ENCODE measurements at places on chromosomes 12 and 14.

- no peak for DNase-seq
These were observed 12.9 kb upstream of the KRAS start for GRCh38 chr12:25263594-25263993.

DNA sequence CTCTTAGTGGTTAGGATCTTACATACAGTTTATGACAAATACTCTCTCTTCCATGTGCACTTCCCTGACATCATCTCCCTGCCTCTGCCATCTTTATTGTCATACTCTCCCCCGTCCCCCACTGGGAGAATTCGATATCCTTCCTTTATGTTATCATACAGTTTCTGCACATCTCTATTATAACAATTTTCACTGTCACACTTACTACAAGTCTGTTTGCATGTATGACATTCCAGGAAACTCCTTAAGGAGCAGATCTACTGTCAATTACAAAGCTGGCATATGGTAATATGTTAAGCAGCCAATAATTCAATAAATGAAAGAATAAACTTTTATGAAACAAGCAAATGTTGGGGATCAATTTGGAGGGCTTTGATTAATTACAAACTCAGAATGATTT, 91.1 kb downstream of the KCNH5 start:
- DNase-seq = no peak

DNA sequence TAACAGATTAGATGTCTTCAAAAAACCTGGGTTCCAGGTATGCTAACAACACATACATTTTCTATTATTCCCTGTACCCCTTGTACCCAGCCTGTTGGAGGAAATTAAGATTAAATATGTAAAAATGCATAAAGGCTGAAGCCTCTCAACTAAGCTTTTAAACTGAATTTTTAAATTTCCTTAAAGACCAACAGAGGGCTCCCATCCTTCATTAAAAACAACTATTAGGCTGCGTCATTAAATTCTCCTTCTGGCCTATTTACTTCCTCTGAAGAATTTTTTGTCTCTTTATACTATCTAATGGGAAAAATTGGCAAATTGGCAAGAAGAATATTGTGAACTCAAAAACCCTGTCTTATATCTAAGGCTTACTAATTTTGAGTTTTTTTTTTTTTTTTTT, 21.8 kb downstream of the SENP1 start:
- peak; percentile 29 for DNase-seq

DNA sequence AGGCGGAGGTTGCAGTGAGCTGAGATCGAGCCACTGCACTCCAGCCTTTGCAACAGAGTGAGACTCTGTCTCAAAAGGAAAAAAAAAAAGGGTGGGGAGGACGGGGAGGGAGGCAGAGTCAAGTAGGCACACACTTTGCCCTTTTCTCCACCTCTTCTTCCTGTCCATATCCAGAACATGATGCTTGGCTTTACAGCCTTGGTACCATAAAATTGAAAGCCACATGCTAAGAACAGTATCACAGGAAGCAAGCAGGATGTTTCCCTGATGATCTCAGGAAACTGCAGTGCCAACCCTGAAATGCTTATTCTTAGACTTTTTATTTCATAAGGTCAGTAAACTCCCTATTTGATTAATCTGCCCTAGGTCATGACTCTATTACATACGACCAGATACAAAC, 32.5 kb upstream of the YAF2 start:
- no peak for DNase-seq

DNA sequence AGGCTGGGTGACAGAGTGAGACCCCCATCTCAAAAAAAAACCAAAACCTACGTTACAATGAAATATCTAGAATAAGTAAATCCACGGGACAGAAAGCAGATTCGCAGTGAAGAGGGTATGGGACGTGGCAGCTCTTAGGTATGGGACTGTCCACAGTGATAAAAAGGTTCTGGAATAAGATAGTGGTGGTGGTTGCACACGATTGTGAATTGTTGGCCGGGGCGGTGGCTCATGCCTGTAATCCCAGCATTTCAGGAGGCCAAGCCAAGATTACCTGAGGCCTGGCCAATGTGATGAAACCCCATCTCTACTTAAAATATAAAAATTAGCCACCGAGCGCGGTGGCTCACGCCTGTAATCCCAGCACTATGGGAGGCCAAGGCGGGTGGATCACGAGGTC, 76.3 kb downstream of the KDM2B start:
- no peak for DNase-seq

GRCh38 chr12:129109174-129110001, 256.1 kb downstream of the GLT1D1 start:
- no peak for DNase-seq

GRCh38 chr14:35878272-35879150, 52.4 kb downstream of the BRMS1L start:
- no peak for DNase-seq

- peak; percentile 9 for DNase-seq
These were observed 1031.3 kb downstream of the FSCB start for GRCh38 chr14:43475757-43476156.

DNA sequence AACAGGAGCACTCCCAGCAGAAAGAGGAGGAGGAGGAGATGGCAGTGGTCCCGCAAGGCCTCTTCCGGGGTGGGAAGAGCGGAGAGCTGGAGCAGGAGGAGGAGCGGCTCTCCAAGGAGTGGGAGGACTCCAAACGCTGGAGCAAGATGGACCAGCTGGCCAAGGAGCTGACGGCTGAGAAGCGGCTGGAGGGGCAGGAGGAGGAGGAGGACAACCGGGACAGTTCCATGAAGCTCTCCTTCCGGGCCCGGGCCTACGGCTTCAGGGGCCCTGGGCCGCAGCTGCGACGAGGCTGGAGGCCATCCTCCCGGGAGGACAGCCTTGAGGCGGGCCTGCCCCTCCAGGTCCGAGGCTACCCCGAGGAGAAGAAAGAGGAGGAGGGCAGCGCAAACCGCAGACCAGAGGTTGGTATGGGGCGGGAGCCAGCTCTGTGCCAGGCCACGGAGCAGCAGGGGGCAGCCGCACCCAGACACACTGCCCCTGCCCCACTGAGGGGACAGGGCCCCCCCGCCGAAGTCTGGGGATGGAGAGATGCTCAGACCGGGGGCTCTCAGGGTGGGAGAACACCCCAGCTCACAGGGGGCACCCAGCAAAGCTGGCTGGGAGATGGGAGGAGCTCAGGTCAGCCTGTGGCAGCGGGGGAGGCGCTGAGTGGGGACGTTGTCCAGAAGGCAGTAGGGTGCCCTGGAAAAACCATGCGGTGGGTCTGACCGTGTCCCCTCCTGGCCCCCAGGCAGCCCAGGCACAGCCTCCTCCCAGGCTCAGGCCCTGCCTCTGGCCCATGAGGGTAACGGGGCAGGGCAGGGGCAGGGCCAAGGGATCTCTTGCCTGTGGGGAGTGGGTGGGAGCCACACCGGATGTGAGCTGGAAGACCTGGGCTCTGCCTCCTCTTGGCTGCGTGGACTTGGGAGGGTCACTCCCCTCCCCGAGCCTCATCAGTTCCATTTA, 9.8 kb downstream of the CHGA start:
- no peak for DNase-seq

DNA sequence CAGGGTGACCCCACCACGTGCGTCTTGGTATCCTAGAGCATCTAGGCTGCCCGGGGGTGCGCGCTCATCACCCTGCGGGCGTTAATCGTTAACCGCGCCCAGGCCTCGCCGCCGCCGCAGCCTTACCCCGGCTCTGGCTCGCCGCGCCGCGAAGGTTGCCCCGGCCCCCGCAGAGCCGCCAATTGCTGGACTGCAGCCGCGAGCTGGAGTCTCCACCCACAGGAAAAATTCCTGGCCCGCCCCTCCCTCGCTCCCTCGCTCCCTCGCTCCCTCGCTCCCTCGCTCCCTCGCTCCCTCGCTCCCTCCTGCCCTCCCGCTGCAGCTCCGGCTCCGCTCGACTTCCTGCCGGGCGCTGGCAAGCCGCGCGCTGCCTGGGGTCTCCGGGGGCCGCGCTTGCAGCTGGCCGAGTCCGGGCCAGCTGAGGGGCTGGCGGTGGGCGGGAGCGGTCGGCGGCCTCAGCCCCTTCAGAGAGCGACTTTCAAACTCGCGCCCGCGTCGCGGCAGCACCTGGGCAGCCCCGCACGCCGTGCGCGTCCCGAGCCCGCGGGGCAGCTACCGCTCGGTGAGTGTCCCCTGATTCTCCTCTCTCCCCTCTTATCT, at the start of gene PLEKHG3:
Gene PLEKHG3, plus strand, starts transcription at position 282 of the 600 bp plus-strand sequence. CDS start 23,208 bp downstream, outside the sequence.
- DNase-seq = peak; percentile 54

DNA sequence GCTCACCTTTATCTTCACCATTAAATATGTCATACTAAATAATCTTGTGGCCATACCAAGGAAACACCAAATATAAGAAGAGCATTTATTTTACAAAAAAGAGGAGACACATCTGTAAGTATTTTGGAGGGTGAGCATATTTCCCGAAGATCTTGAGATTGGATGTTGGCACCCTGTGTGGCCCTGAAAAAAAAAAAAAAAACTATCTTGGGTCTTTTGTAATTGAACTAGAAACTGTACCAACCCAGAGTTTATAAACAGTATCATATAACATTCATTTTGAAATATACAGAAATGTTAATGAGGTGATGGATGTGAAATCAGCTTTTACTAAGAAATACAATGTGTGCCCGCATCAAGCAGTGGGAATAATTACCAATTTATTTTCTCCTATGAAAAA, 104.0 kb upstream of the FRMD6 start:
- no peak for DNase-seq

DNA sequence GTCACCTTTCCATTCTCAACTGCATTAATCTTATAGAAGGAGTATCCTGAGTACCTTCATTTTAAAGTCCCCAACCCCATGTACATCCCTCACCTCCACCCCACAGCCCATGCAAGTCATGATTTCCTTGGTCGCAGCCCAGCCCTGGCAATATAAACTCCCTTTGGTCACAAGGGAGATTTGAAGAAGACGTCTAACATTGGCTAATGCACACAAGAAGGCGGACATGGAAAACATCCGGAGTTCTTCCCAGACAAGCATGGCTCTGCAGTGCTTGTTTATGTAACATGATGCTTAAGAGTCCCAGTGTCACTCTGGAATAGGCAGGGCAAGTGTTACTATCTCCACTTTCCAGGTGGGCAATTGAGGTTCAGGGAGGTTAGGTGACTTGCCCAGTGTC, 277.6 kb downstream of the DPF3 start:
- DNase-seq = no peak

DNA sequence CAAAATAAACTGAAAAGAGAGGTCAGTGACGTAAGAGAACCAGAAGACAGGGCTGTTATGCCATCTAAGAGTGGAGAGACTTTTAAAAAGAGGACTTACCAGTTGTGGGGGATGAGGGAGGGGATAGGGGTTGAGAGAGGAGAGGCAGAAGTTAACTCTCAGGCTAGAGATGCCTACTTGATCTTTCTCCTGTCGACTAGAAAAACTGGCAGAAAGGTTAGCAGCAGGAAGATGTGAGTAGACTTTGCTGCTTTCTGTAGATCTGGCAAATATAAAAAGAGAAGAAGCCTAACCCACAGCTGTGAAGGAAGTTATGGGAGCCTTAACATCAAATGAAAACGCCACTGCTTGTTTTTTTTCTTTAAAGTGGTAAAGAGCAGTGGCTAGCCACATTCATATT, 10.7 kb downstream of the CREBL2 start:
- no peak for DNase-seq

GRCh38 chr12:31772685-31773222, 43.9 kb upstream of the AMN1 start:
- no peak for DNase-seq

- DNase-seq = no peak
These were observed 191.2 kb upstream of the SSTR1 start for GRCh38 chr14:38016497-38016896.

DNA sequence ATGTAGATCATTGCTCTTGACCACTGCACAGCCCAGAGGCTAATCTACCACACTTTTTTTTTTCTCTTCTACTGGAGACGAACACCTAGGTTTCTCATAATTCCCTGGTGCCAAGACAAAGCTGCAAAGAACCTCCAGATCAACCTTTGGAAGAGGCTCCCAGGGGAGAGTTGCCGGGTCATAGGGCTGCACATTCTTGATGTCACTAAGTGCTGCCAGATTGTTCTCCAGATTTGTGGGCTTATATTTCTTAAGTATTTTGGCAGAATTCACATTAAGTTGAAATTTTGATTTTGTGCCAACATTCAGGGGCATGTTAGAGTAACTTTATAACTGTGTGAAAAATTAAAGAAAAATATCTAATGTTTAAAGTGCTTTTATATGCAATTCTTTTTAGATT, 13.5 kb upstream of the PDZRN4 start:
- no peak for DNase-seq

DNA sequence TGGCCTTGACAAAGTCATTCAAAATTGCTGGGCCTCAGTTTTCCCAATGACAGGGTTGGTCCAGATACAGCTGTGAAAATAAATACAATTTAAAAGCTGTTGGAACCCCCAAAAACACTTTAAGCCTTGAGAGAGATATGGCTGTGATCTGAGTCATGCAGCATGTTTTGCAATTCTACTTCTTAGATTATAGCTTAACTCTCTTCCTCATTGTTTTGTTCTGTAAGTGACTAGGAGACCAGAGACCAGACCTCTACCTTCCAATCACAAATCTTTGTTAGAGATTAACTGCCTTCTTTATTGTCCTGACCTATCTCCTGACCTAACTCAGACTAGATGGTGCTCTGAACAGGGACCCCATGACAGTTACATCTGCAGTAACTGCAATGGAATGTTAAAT, 198.1 kb downstream of the STXBP6 start:
- no peak for DNase-seq

- no peak for DNase-seq
These were observed 99.0 kb downstream of the LIN7A start for GRCh38 chr12:80838708-80839107.

- no peak for DNase-seq
These were observed 4.5 kb downstream of the ALKBH2 start for GRCh38 chr12:109088818-109089217.

DNA sequence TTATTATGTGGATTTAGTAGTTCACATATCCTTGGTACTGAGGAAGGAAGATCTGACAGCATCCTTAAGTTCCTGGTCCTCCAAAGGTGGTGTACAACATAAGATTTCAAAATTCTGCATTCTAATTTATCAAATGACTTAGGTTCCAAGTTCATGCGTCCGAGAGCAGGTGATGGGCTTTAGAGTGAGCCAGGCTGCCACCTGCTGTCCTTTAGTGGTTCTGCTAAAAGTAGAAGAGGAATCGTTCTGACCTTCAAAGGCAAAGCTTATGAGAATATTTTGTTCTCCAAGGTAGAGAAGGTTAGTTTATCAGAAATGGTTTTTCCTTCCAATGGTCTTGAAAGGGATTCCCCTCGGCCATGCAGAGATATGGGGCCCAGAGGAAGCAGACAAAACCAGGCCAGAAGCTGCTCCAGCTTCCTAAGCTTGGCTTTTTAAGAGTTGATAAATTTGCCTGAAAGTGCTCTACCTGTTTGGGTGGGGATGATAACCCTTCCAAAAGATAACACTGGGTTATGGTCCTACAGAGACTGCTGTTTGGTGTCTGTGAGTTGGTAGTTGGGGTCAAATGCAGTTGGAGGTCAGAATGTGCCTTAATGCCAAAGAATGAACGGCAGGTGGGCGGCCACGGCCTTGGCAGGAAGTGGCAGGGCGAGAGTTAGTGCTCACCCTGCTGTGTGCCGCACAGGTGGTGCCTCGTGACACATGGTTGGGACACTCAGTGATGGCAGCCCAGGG, 29.1 kb upstream of the LRTM2 start:
- DNase-seq = peak; percentile 79

DNA sequence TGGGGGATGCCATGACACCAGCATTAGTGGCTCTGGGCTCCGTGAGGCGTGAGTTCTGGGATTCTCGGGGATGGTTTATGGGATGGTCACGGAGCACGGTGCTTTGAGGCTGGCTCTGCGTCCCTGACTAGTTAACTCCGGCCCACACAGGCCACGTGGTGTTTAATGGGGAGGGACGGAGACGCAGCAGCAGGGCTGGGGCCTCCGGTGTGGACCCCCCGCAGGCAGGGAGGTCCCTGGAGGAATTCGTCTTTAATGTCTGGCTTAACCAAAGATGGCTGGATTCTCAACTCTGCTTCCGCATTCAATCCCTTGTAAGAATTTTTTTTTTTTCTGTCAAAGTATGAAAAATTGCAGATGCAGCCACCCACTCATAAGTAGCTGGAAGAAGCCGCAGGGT, 86.4 kb upstream of the RFLNA start:
- DNase-seq = no peak
